ENCODE measurements at places on chromosomes 2 and 18. TPM values are rescaled to one million over a fixed set of nuclear protein-coding genes. Genes with fewer than 3 reads are reported as not detected.

HOXD10 gene
- total RNA-seq, result 4.3 TPM

ATP6V1B1 gene
- total RNA-seq, result not detected

MRPS9 gene
- 62.6 TPM for total RNA-seq

ARL4C gene
- 54.8 TPM for total RNA-seq

CRIM1 gene
- total RNA-seq, result 86.8 TPM

CYP26B1 gene
- total RNA-seq, result 7.6 TPM

PIEZO2 gene
- total RNA-seq, result 2.8 TPM

TUBA3E gene
- total RNA-seq, result not detected

PTPN2 gene
- 26.2 TPM for total RNA-seq

CCDC68 gene
- 0.43 TPM for total RNA-seq

GULP1 gene
- total RNA-seq, result 144 TPM

CCDC150 gene
- total RNA-seq, result 23.5 TPM

UGT1A8 gene
- 0.87 TPM for total RNA-seq

RAB6C gene
- total RNA-seq, result not detected

IL36B gene
- not detected for total RNA-seq

ALPG gene
- total RNA-seq, result not detected

PIAS2 gene
- 2.2 TPM for total RNA-seq

HOXD3 gene
- 7.5 TPM for total RNA-seq

GREB1 gene
- 0.91 TPM for total RNA-seq

BUB1 gene
- total RNA-seq, result 76.6 TPM

ANKRD30BL gene
- total RNA-seq, result not detected

PJVK gene
- total RNA-seq, result 0.64 TPM

Measured in Caki2 (cell line).